ENCODE measurements at places on chromosomes 4 and X.

- no peak for DNase-seq
These were observed 58.4 kb upstream of the TET2 start for GRCh38 chr4:105088110-105088879.

- DNase-seq: peak; percentile 41
These were observed 442 bp downstream of the NDUFB11 start for GRCh38 chrX:47143894-47144625.

- DNase-seq: no peak
These were observed 67.3 kb upstream of the RAPGEF2 start for GRCh38 chr4:159035570-159035969.

DNA sequence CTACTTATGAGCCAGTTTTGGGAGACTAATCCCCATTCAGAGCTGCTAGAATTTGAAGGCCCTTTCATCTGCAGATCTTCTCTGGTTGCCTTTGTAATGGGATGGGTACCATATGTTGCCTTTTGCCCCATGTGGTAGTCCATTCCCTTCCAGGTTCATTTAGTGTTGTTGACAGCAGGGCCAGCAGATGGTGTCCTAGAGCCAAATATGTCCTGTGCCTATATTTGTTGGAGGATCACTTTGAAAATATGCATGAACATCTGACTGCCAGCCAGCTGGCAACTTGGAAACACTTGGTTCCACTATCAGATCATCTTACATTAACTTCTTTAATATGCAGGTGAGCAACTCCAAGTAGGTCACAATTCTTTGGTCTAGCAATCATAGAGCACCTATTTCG is 30.4 kb downstream of the CFAP299 start:
- DNase-seq: peak; percentile 25

DNA sequence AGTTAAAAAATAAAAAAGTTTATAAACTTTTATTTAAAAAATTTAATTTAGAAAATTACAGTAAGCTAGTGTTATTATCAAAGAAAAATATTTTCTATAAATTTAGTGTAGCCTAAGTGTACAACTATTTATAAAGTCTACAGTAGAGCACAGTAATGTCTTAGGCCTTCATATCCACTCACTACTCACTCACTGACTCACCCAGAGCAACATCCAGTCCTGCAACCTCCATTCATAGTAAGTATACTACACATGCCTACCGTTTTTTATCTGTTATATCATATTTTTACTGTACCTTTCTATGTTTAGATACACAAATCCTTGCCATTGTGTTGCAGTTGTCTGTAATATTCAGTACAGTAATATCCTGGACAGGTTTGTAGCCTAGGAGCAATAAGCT is 129.0 kb upstream of the FAM47B start:
- no peak for DNase-seq

DNA sequence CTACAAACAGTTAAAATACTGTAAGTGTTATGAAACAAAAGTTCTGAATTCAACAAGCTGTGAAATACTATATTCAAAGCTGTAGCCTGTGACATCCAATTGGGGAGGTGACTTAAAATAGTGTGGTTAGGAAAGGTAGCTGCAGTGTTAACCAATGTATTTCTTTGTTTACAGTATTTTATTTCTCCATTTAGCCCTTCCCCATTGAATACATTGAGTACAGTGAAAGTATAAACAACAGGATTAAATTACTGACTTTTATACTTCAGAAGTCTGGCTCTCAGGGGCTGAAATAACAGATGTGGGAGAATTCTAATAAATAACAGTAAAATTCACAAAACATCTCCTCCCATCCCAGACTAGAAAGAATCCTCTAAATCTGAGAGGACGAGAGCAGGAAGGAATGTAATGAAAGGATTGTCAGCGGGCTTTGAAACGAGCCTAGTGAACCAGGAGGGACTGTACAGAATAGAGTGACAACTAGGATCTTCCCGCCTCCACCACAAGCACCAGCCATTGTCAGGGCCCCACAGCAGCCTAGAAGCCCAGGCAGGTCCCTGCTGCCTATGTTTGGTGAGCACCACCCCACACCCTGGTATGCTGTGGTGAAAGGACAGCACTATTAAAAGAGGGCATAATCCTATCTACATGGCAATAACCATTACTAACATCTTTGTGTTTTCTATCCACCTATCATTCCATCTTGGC is 73.7 kb downstream of the SPCS3 start:
- no peak for DNase-seq

- DNase-seq: no peak
These were observed 399.7 kb downstream of the PABPC4L start for GRCh38 chr4:133801883-133802282.

GRCh38 chr4:20681271-20681670 is 19.0 kb upstream of the PACRGL start:
- DNase-seq: no peak

GRCh38 chrX:41382714-41383645 is 49.0 kb downstream of the DDX3X start:
- no peak for DNase-seq

DNA sequence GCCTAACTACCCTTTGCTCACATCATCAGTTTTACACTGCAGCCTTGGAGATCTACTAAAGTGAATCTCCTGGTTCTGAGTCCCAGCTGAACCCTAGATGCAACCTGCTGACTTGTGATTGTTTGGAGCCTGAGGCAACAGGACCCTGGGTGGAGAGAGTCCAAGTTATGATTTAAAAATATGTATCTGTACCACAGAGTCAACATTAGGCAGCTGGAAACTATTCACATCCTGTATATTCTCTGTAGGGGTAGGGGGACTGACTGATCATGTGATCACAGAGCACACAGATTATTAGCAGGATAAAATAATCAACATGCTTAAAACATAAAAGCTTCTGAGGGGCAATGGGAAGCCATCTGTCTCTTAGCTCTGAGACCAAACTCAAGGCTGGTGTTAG is 52.1 kb downstream of the CT47B1 start:
- no peak for DNase-seq
